ENCODE measurements at places on chromosomes 4 and X. TPM values are rescaled to one million over a fixed set of nuclear protein-coding genes. Genes with fewer than 3 reads are reported as not detected.

Gene CXCL11
- 0.52 TPM for total RNA-seq

Gene PWWP3B
- total RNA-seq, result 23.0 TPM

Gene USP26
- not detected for total RNA-seq

Gene EPHA5
- total RNA-seq, result 1.0 TPM

Gene S100P
- 0.52 TPM for total RNA-seq

Gene PROM1
- total RNA-seq, result 40.2 TPM

Gene SLC6A14
- total RNA-seq, result not detected

Gene STK32B
- total RNA-seq, result 5.7 TPM

Gene GPC4
- total RNA-seq, result 49.1 TPM

Gene PRKG2
- total RNA-seq, result under 0.01 TPM

Gene VEGFD
- under 0.01 TPM for total RNA-seq

Gene FAM47A
- not detected for total RNA-seq
